ENCODE measurements at places on chromosomes 7 and 10. TPM values are rescaled to one million over a fixed set of nuclear protein-coding genes. Genes with fewer than 3 reads are reported as not detected.

DNA sequence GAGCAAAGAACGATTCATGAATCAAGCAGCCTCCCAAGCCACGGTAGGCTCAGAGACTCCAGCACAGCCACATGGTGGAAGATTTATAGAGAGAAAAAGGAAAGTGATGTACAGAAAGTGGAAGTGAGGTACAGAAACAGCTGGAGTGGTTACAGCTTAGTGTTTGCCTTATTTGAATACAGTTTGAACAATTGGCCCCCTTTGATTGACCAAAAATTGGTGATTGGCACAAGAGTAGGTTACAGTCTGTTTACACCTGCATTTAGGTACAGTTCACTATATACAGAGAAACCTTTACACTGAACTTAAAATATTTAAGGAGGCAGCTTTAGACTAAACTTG, 136.4 kb upstream of the ASAH2 start:
- DNase-seq: no peak

DNA sequence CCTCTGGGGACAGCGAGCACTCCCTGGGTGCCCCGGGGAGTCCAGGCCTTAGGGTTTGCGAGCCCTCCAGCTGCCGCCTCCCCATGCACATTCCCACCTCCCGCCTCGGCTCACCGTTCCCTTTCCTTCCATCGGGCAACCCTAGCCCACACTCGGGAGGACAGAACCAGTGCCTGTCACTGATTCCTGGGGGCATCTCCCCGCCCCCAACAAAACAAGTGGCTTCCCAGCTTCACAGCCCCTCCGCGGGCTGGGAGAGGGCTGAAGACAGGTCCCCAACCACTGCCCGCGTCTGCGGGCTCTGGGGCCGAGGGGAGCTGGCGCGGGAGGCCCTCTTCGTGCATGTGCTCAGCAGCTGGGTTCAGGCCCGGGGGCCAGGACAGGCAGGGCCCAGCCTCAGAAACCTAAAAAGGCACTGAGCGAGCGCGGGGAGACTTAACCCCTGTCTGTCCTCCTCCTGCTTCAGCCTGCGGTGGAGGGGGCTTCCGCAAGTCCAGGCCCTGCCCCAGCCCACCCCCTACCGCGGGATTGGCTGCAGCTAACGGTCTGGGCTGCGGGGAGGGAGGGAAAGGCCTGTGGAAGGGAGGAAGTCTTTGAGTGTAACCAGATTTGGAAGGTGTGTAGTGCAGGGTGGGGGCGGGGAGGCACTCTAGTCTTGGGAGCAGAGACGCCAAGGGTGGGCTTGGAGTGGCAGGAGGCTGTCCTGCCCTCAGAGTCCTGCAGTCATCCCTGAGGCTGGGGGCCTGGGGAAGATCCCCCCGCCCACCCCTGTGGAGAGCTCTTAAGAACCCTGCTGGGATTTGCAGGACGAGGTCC, 1.2 kb downstream of the FLNC start:
- peak; percentile 45 for DNase-seq

DNA sequence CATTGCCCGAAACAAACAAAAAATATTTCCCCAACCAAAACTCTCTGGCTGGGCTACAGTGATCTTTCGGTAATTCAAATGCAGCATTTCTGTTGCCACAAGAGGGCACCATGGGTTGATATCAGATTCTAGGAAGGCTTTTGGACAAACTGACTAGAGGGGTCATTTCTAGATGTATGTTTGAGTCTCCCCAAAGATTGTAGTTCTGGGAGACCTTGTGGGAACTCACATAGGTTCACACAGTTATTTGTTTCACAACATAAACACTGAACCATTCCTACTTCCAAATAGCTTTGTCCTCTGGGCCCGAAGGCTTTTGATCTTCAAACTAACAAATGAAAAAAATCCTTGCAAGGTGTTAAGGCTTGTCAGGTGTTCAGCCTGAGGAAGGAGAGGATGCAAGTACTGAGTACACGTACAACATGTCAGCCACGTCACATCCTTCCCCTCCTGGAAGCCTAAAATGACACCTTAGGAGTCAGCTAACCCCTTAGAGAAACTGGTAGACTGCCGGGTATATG, 37.0 kb upstream of the IL15RA start:
- DNase-seq: peak; percentile 22

DNA sequence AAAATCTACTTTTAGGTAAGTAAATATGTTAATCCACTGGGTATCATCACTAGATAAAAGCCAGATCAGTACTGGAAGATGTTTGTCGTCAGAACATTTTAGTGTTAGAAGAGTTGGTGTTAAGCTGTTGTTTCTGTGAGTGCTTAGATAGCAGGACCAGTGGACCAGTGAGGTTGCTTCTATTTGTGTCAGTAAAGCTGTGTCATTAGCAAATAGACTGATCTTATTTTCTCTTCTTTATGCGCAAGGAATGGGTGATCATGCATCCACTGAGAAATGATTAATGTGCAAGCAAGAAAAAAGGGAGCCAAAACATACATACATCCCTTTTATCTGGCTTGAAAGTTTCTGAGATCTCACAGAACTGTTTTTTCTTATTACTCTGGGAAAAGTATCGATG, 42.6 kb downstream of the EXOC4 start:
- no peak for DNase-seq

GRCh38 chr7:73774923-73775322, 4.9 kb upstream of the CLDN3 start:
- DNase-seq: no peak

- DNase-seq: no peak
These were observed 25.7 kb downstream of the SUV39H2 start for GRCh38 chr10:14904316-14904732.

GRCh38 chr7:12674053-12674452, 13.4 kb upstream of the ARL4A start:
- no peak for DNase-seq

GRCh38 chr10:115936926-115937767, 335.9 kb downstream of the GFRA1 start:
- no peak for DNase-seq

DNA sequence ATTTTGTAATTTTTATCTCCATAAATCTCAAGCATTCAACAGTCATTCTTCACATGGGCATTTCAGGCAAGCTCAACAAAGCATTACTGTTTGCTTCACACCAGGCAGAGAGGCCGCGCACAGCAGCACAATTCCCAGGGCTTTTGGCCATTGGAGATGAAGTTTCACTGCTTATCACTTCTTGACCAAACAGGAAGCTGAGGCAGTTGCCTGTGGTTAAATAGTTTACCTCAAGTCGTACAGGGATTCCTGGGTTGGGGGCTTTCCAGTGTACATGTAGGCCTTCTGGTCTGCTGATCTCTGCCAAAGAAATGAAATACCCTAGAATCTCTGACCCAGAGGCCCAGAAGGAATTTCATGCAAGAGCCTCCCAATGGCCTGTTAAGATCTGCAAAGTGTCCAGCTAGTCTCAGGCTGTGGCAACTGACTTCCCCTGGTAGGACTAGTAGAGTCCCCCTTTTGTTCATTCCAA, 11.2 kb upstream of the PRDX3 start:
- DNase-seq: no peak

GRCh38 chr7:47584536-47584895, 2.6 kb upstream of the TNS3 start:
- no peak for DNase-seq

GRCh38 chr7:489876-490275, 29.8 kb downstream of the PDGFA start:
- DNase-seq: no peak

- no peak for DNase-seq
These were observed 2.5 kb downstream of the IGFBP3 start for GRCh38 chr7:45918556-45918955.

GRCh38 chr10:94427166-94427565, 24.8 kb downstream of the TBC1D12 start:
- DNase-seq: no peak

DNA sequence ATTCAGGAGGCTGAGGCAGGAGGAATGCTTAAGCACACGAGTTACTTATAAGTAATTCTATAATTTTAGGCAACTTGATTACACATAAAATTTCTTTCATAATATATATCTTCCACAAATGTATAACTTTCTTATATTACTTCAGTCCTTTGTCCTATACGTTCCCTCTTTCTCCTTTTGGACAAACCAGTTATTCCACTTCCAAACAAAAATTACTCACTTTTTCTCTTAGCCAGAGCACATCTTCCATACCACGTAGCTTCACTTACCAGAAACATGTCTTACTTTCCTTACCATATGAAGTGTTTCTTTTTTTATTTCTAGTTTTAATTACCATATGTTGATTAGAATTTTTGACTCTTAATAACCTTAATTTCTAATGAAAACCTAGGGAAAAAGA, 64.6 kb downstream of the ARL5B start:
- DNase-seq: no peak

- peak; percentile 11 for DNase-seq
These were observed 1190.3 kb upstream of the C7orf33 start for GRCh38 chr7:147400221-147400689.

DNA sequence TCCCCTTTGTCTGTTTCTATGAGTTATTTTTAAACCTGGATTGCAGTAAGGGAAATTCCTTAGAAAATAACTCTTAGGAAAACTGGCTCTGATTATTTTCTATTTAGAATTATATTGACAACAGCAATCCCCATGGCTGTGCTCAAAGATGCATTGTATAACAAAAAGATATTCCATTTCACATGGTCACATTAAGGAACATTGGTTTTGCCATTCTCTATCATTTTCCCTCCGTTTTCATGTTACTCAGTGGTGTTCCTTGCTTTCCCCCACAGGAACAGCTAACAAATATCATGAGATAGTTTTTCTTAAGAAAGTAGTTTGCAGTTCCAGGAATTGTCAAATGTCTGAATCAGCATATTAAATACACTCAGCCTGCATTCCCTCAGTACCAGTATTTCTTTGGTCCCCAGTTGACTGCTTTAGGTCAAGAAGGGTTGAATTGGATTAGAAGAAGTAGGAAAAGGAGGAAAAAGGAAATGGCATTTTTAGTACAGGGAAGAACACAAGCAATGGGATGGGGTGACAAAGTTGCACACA, 436.7 kb downstream of the TNS3 start:
- peak; percentile 40 for DNase-seq

GRCh38 chr7:99128076-99128950, 15.6 kb downstream of the SMURF1 start:
- no peak for DNase-seq

- DNase-seq: no peak
These were observed 65.0 kb downstream of the DNAJC12 start for GRCh38 chr10:67772894-67773511.

- no peak for DNase-seq
These were observed 4.8 kb downstream of the NHLRC2 start for GRCh38 chr10:113859261-113859660.

- no peak for DNase-seq
These were observed 77.9 kb downstream of the CCNY start for GRCh38 chr10:35413985-35414861.

GRCh38 chr7:41046221-41046761, 656.6 kb downstream of the INHBA start:
- DNase-seq: no peak

DNA sequence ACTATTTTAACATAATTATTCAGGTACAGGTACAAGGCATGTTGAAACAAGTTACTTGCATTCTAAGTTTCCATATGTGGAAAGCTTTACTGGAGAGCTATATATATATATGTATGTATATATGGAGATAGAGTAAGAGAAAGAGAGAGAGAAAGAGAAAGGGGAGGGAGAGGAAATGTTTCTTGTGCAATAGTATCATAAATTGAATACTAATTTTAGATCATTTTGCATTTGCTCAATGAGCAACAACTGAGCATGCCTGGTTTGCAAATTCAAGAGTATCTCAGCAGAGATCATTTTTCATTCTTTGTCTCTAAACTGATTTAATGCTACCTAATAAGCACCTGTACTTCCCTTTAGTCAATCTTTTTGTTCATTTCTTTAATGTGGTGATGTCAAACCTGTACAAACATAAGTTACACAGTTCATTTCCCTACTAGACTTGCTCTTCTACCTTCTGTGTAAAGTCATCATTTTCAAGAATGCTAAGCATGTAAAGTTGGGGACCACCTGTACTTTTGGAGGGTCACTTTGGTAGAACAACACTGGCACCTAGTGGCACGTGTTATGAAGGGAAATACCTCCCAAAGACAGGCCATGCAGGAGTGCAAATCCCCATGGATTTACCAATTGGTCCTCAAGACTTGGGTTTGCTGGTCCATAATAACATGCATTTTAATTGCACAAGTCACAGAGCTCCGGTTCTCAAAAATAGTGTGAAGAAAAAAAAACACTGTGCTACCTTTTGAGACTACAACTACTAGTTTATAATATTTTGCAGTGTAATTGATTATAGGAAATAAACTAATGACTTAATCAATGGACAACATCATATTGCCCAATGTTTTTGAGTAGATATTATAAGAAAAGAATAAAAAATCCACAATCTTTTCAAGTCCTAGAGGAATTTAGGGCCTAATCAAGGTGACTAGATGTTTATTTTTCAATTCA, 431.2 kb upstream of the IGFBP3 start:
- DNase-seq: no peak

DNA sequence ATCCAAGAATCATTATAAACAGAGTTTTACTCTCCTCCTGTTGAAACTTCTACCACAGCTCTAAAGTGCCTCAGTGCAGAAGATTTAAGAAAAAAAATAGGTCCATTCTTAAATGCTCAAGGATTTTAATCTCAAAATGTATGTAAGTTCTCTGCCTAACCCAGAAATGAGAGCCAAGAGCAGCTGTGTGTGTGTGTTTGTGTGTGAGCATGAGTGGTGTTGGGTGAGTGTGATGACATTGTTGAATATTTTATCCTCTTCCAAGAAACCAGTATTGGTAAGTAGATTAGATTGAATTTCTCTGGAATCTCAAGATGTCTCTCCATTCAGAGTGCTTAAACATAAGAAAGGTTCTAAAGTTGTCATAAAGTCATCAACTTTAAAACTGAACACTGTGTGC, 363.6 kb upstream of the NFE2L3 start:
- no peak for DNase-seq

Gene ODAD2
- polyA plus RNA-seq: 0.62 TPM

Gene SFRP5
- 1.1 TPM for polyA plus RNA-seq

Gene SH2D4B
- polyA plus RNA-seq: not detected

Gene SH2B2
- polyA plus RNA-seq: 17.7 TPM

Gene TPK1
- 2.8 TPM for polyA plus RNA-seq

Gene PTPN12
- 54.2 TPM for polyA plus RNA-seq
